ENCODE measurements at places on chromosomes 3 and 15.

- no peak for DNase-seq
These were observed 20.8 kb downstream of the COL6A6 start for GRCh38 chr3:130537673-130538304.

DNA sequence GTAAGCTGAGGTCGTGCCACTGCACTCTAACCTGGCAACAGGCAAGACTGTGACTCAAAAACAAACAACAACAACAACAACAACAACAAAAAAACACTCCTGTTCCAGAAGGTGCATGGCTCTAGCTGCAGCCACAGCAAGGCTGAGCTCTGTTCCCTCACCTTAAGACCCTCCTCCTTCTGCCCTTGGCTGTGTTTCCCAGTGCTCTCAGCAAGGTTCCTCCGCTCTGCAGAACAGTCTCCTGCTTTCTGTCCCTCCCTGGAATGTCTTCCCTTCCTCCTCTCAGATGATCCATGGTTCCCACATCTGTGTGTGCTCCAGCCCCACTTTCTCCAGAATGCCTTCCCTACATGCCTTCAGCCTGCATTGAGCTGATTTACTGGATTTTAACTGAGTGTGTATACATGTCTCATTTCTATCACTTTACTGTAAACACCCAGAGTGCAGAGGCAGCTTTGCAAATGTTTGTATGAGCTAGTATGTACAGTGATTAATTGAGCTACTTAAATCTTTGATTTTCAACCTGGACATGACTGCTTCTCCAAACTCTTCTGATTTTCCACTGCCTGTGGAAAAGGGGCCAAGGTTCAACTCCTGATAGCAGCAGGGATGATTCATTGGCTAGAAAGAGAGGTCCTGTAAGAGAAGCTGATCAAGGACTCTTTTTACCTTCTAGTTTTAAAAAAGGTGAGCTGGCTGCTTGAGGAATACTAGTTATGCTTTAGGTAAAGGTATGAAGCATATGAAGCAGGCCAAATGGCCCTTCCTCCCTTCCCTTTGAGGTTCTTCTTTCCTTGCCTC lies 14.7 kb downstream of the ANKUB1 start:
- no peak for DNase-seq

DNA sequence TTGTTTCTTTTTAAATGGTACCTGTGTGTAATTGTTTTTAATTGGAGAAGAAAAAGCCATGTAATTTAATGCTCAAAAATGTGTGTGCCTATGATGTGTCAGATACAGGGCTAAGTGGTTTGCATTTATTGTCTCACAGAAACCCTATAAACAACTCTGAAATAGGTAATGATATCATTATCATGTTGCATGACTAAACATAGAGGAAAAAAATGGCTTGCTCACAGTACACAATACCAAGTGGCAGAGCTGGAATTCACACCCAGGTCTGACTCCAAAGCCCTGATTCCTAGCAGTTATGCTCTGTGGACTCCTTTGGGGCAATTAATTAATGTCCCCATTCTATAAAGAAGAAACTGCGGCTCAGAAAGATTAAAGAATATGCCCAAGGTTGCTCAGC lies 237.4 kb upstream of the TRIM42 start:
- no peak for DNase-seq

GRCh38 chr3:141454906-141455602 lies 31.8 kb upstream of the RASA2 start:
- DNase-seq = peak; percentile 17

DNA sequence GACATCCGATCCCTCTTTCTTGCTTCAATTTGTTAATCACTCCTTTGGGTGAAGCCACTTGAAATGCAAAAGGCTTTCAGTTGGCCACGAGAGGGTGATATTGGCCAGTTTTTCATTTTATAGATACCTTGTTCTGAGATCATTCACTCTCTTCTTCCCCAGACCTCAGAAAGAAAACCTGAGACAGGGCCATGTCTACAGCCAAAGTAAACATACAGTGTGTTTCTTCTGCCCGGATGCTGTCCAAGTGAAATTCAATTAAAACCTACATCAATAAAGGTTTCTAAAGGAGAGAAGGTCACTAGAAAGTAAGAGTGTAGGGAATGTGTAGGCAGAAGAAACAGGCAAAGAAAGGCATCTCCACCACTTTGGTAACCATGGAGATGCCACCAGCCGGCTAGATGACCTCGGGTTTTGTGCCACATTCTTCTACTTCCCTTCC lies 39.5 kb upstream of the FMN1 start:
- no peak for DNase-seq

DNA sequence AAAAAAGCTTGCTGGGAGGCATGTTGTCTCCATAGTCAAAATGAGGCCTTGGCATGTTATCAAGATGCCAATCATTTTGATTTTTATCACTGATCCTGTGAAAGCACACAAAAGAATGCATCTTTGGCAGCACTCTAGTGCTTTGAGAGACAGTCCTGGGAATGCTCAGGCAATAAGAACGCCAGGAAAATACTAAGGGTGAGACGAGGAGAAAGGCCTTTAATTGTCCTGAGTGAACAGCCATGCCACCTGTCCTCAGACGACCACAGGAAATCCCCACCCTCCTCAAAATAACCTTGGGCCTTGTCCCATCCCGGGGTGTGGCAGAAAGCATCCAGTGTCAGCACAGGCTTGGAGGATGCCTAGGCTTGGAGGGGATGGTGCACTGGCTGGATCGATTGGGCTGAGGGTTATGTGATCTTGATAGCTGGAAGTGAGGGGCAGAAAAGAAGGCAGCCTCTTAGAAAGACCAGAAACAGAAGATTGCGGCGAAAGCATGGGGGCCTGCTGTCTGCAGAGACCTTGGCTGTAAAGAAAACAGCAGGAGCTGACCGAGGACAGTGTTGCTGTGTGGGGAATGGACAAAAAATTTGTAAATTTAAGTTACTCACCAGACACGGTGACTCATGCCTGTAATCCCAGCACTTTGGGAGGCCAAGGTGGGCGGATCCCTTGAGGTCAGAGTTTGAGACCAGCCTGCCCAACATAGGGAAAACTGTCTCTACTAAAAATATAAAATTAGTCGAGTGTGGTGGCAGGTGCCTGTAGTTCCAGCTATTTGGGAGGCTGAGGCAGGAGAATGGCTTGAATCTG lies 7.3 kb downstream of the TMEM158 start:
- no peak for DNase-seq

- DNase-seq = no peak
These were observed 167.8 kb upstream of the KBTBD8 start for GRCh38 chr3:66830301-66830700.

GRCh38 chr15:65611888-65612615 lies 1.1 kb upstream of the INTS14 start:
- no peak for DNase-seq

GRCh38 chr3:180855364-180855763 lies 57.1 kb upstream of the FXR1 start:
- no peak for DNase-seq

DNA sequence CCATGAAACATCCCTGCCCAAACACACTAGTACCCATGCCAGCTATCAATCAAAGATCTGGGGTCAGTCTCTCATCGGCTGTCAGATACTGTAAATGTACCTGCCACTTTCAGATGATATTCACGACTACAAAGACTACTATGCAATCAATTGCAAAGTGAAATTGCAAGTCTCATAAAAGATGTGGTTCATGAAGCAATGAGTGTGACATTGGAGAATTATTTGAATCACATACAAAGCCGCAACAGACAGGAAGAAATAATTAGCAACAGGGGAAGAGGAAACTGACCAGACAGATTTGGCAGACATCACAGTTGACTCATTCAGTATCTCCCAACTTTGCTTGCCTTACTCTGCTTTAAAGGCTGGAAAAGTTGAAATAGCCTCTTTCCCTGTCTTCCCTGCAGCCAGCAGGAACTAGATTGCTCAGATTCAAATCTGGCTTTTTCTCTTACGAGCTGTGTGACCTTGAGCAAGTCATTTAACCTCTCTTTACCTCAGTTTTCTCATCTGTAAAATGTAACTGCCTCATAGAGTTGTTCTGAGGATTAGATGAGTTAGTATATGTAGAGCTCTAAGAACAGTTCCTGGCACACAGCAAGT lies 95.7 kb upstream of the C3orf80 start:
- DNase-seq = no peak

- peak; percentile 13 for DNase-seq
These were observed 93.0 kb upstream of the LPP start for GRCh38 chr3:188060840-188061544.

GRCh38 chr3:193704431-193704830 lies 111.4 kb downstream of the OPA1 start:
- DNase-seq = no peak

- DNase-seq = no peak
These were observed 477.8 kb downstream of the RBMS3 start for GRCh38 chr3:29758434-29759322.

GRCh38 chr3:122754929-122755328 lies 38.7 kb downstream of the HSPBAP1 start:
- DNase-seq = no peak

- no peak for DNase-seq
These were observed 43.4 kb downstream of the SLCO2A1 start for GRCh38 chr3:133986311-133986710.

- DNase-seq = no peak
These were observed 2.2 kb downstream of the NXPE3 start for GRCh38 chr3:101781166-101781565.

DNA sequence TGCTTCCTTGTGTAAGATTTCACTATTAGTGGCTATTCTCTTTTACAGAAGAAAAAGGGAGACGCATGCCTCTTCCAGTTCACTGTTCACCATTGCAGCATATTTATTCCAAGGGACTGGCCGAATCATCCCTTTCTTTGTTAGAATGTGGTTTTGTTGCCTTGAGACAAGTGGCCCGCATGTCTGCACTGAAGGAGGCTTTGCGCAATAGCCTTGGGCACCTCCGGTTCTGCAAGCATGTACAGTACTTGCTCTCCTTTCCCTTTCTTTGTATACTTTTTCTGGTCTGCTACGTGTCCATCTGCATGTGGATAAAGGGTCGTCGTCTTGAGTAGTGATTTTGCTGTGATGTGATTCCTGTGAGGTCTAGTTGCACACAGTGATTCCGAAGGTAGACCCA lies 43.0 kb downstream of the FLNB start:
- no peak for DNase-seq

DNA sequence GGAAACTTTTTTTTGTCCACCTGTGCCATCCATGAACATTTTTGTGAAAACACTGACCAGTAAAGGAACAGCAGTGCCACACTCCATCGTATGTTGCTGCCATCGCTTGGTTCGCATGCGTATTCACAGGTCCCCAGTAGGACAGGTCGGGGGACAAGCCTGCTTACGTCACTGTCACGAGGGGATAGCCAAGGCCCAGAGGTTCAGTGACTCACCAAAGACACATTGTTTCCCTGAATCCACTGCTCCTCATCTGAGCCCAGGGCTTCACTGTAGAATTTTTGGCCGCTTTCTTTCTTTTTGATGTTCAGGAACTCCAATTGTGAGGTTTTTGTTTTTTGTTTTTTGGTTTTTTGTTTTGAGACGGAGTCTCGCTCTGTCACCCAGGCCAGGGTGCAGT lies 5.9 kb downstream of the ADPRH start:
- no peak for DNase-seq

- no peak for DNase-seq
These were observed 694.3 kb downstream of the MCTP2 start for GRCh38 chr15:94925680-94926079.

DNA sequence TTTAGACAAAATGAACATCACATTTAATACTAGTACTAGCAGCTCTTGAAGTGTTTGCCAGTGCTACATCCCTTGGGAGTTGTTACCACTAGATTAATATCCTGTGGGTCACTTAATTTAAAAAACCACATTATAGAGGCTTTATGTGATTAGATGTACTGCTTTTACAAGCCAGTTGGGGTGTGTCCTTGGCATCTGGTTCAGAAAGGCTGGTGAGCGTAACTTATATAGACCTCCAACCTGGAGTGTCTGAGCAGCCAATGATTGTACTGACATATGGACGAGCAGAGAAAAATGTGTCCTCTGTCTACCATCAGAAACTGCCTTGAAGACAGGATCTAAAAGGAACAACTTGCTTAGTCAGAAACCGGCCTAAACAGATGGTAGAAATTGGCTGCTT lies 306.2 kb upstream of the ATP11B start:
- DNase-seq = no peak

GRCh38 chr3:12730506-12731242 lies 28.4 kb downstream of the TMEM40 start:
- DNase-seq = no peak

- DNase-seq = no peak
These were observed 151.9 kb downstream of the CADPS start for GRCh38 chr3:62723166-62723913.

- no peak for DNase-seq
These were observed 14.3 kb downstream of the WNT7A start for GRCh38 chr3:13865581-13865980.

GRCh38 chr3:2976212-2976611 lies 134.0 kb downstream of the IL5RA start:
- no peak for DNase-seq

GRCh38 chr3:38126121-38126892 lies 10.6 kb downstream of the ACAA1 start:
- no peak for DNase-seq

DNA sequence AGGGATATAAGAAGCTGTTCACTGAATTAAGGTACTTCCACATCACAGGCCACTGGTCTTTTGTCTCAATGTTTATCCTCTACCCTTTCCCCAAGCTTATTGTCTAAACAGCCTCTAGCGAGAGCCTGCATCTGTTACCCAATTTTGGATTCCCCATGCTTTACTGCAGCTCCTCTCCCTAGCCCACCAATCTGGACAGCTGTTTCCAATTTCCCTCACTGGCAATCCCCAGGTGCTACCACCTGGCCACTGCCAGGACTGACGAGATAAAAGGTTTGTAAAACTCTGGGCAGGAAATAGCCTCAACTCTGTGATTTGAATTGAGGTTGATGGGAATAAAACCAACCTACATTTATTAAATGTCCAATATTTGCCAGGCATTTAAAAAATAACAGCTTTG lies 58.0 kb upstream of the TEX9 start:
- no peak for DNase-seq

- no peak for DNase-seq
These were observed 2.0 kb upstream of the TPRG1 start for GRCh38 chr3:189169728-189170127.

GRCh38 chr3:3031326-3031725 lies 78.8 kb downstream of the IL5RA start:
- no peak for DNase-seq

DNA sequence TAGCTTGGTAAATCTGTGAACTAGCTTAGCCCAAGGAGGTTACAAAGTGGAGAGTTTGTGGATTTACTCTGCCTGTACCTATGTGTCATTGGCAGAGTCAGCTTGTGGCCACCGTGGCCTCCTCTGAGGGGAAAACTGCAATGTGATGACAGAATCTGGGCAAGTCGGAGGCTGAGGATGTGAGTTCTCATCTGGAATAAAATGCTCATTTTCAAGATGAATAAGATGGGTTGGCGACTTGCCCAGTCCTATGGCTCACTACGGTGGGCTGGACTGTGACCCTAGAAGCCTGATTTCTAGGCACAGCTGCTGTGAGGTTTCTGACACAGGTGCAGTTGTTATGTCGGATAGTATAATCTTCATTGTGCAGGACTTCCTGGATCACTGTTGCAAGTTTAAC lies 83.7 kb downstream of the ETV5 start:
- DNase-seq = no peak

GRCh38 chr3:45938864-45939263 lies 4.4 kb upstream of the CXCR6 start:
- DNase-seq = peak; percentile 73

- DNase-seq = no peak
These were observed 431.6 kb upstream of the RASGRP1 start for GRCh38 chr15:38996111-38996631.

All from effector CD4-positive, alpha-beta T cell (primary cell).